ENCODE measurements at places on chromosomes 3 and 15.

- peak; percentile 91 for DNase-seq
Measured at GRCh38 chr3:143302638-143303171, 183.1 kb downstream of the CHST2 start.

- DNase-seq: no peak
Measured at GRCh38 chr3:52454938-52455282, 494 bp upstream of the NISCH start.

- DNase-seq: no peak
Measured at GRCh38 chr3:50632450-50632849, 15.5 kb downstream of the MAPKAPK3 start.

DNA sequence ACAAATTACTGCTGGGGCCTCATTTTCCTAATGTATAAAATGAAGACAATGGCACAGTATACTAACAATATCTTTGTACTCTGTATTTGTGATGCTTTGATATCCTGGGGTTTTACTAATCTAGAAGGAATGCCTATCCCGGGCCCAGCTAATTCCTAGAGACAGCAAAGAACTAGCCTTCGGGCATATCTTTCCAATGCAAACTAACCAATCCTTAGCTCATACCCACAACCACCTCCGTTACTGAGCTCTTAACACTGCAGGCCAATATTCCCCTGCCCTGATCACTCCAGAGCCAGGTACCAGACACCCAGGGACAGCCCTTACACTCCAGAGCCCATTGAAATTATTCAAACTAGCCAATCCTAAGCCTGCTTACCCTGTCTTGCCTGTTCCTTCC is 309.0 kb downstream of the ULK4 start:
- DNase-seq: no peak

GRCh38 chr3:121566773-121567172 is 976 bp upstream of the ARGFX start:
- peak; percentile 8 for DNase-seq

DNA sequence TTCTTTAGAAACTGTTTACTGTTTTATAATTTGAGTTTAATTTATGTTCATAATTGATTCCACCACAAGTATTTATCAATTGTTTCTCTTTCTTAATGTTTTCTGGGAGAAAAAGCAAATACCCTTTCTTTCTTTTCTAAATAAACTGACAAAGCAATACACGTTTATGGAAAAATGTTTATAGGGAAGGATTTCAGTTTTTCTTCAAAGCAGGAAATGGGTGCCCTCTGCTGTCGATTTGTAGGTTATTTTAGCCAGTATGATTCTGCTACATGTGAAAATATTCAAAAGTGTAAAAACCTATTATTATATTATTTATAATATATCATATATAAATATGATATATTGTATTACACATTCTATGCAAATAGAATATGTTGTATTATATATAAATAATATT is 921.0 kb upstream of the ROBO1 start:
- peak; percentile 34 for DNase-seq

- no peak for DNase-seq
Measured at GRCh38 chr3:51401735-51402134, 10.7 kb downstream of the RBM15B start.

- peak; percentile 54 for DNase-seq
Measured at GRCh38 chr3:49899815-49900214, 3.9 kb downstream of the MST1R start.

- no peak for DNase-seq
Measured at GRCh38 chr3:154781595-154781994, 298.5 kb upstream of the MME start.

GRCh38 chr15:90813796-90814190 is 54.6 kb upstream of the FURIN start:
- DNase-seq: no peak

- DNase-seq: peak; percentile 87
Measured at GRCh38 chr15:39079296-39079847, 501.5 kb upstream of the THBS1 start.
